Hippocampal formation (tissue), 2 donors: ENCODE measurements at places on chromosomes 4 and X.

DNA sequence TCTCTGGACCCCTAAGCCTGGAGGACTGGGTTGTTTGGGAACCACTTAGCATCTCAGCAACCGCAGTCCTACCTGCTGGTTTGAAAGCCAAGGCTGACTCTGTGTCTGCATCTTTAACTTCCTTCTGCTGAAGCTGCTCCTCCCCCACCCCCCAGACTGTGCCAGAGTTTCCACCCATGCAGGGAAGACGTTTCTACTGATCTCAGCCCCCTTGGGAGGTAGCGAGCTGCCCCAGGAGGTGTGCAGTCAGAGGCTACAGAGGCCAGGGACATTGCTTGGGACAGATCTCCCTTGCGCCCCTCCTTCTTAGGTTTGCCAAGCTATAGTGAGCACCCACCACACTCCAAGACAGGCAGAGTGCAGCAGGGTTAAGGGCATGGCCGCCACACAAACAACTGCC, 4.7 kb upstream of the FATE1 start:
- DNase-seq, result no peak

- DNase-seq, result no peak
These were observed 24.6 kb downstream of the NYX start for GRCh38 chrX:41471786-41472185.

GRCh38 chr4:183499389-183499788, 5.5 kb upstream of the ING2 start:
- no peak for DNase-seq

GRCh38 chrX:71215338-71215912, 7.6 kb upstream of the GJB1 start:
- DNase-seq, result no peak

DNA sequence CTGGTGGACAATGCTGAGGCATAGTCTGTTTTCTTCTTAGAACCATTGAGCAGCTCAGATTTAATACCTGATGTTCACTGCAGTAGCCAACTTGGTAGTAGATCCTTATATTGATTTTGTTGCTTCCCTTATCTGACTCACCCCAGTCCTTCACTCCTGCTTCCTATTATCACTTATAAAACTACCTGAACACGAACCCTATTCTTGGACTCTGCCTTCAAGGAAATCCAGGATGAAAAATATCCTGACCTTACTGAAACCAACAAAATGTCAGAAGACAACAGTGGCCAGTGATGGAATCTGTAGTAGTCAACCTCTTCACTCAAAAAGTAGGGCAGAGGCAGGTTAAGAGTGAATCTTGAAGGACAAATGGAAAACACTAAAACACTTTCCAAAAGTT, 98.1 kb downstream of the CPEB2 start:
- no peak for DNase-seq

DNA sequence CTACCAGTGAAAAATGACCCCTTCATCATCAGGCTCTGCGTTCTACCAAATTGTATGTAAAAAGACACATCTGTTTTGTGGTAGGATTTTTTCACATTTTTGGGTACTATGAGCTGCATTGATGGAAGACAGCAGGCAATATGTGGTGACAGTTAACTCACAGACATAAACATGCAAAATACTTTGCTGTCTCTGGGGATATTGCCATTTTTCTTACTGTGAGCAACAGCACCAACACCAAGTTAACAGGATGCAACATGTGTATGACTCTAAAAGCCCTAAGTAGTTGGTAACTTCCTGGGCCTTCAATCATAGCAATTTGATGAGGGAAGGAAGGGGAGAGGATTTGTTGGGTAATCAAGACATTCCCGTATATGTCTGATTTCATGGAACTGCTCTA, 56.4 kb upstream of the DRP2 start:
- no peak for DNase-seq

GRCh38 chr4:188399834-188400233, 260.6 kb downstream of the TRIML1 start:
- DNase-seq, result no peak

DNA sequence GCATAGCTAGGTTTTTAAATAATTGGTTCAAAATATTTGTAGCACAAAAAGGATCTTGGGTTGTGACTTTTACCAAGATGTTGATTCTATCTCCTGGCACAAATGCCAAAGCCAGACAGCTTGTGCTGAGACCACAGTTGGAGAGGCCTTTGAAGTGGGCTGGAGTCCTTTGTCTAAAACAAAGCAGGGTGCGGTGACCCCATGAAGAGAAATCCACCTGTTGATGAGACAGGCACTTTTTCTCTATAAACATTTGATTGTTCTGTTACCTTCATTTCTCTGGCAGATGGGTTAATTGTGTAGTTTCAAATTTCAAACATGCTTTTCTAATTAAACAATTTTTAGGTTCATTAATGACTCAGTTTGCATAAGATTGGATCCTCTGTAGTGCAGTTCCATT, 56.7 kb downstream of the STOX2 start:
- no peak for DNase-seq

GRCh38 chrX:129737916-129738315, 863 bp upstream of the XPNPEP2 start:
- DNase-seq, result no peak

- DNase-seq, result no peak
These were observed 202.3 kb downstream of the PARM1 start for GRCh38 chr4:75135068-75135825.

DNA sequence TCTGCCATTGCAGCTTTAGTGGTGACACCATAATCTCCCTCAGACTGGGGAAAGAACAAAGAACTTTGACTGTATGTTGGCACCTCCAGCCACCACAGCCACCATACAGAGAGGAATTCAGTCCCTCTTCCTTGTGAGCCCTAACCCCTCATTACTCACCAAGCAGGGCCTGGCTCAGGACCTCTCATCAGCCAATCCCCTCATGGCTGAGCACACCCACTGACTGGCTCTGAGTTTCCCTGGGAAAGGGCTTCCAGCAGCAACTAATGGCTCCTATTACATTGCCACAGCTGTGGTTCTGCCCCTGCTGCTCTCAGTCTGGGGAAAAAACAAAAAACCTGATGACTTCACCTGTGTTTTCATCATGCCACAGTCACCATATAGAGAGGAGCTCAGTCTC, 1482.6 kb downstream of the FAM133A start:
- DNase-seq, result no peak

GRCh38 chr4:151228189-151229119, 48.5 kb upstream of the PRSS48 start:
- no peak for DNase-seq

DNA sequence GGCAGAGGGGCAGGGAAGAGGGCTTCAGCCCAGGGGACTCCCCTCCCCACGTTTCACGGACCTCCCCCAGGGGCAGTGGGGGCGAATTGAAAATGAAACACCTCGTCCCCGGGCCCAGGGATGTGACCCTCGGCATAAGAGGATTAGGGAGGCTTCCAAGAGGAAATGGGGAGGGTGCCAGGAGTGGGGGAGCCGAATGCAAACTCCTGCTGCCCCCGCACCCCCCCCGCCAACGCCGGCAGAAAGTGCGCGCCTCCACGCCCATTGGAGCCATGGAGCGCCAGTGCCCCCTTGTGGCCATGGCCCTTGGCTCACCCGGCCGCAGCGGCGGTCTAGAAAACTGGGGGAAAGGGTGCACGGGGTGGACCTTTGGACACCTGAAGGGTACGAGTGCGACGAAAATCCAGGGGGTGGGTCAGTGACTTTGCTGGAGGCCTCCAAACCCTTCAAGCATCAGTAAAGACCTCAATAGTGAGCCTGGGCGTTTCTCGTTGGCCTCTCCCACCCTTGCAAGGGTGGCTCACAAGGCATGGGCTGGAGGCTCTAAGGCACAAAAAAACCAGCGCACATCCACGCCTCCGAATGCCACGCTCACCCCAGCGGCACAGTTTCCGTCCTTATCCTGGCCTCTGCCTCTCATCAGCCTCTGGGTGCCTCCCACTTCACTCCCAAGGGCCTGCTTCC, 120.8 kb upstream of the PJA1 start:
- no peak for DNase-seq

DNA sequence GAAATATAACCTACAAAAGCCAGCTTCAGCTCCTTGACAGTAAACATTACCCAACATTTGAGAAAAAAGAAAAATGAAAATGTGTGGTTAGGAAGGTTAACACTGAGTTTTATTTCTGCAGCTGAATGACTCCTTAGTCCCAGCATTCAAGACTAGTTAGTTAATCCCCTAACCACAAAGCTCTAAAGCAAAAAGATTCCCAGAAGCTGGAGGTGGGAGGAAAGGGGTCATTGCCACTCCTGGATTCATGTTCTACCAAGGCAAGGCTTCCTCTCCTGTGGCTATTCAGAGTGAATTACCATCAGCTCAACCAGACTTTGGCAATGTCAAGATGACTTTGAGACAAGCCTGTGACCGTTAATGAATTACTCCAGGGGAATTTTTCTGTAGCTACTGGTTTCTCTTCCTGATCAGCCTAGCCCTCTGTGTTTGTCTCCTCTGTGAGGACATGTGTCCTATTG, 63.6 kb downstream of the HADH start:
- no peak for DNase-seq

DNA sequence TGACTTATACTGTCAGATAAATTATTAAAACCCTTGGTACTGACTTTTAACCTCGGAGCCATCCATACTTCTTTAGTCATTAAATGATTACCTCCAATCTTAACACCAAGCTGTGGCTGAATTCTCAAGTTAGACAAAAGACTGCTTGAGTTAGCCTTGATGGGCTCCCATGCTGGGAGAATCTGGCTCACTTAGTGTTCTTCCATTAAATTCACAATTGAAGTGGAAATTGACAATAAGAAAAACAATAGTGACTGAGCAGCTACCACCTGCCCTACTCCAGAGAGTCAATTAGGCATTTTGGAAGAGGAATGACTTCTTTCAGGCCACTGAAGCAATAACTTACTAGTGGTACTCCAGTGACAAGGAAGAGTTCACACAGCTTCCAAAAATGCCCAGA, 503.0 kb upstream of the CPXCR1 start:
- DNase-seq, result no peak

GRCh38 chr4:77800483-77801259, 18.5 kb downstream of the CNOT6L start:
- DNase-seq, result no peak

- peak; percentile 87 for DNase-seq
These were observed 300.3 kb upstream of the IGFBP7 start for GRCh38 chr4:57410331-57411052.

GRCh38 chr4:102318105-102318504, 27.2 kb downstream of the SLC39A8 start:
- DNase-seq, result no peak

- DNase-seq, result no peak
These were observed 35.9 kb downstream of the FGFRL1 start for GRCh38 chr4:1047106-1047975.

- DNase-seq, result no peak
These were observed 447.3 kb downstream of the RAB28 start for GRCh38 chr4:13036841-13037240.

GRCh38 chrX:42603016-42603415, 174.9 kb downstream of the PPP1R2C start:
- no peak for DNase-seq

DNA sequence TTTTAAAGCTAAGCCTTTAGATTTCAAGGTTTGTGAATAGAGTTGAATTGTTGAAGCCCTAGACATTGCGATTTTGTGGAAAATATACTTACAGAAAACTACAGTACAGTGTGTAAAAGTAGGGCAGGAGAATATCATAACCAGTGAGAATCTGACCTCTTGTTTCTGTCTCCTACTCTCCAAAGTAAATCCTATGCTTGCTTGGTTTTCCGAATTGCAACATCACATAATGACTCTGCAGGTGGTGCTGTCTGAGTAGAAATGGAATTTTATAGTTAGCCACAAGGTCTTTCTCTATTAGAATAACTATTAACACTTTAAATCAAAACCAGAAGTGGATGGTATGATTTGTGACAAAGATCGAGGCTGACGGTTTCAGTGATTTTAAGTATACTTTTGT, 505.6 kb downstream of the RAPGEF2 start:
- peak; percentile 7 for DNase-seq

DNA sequence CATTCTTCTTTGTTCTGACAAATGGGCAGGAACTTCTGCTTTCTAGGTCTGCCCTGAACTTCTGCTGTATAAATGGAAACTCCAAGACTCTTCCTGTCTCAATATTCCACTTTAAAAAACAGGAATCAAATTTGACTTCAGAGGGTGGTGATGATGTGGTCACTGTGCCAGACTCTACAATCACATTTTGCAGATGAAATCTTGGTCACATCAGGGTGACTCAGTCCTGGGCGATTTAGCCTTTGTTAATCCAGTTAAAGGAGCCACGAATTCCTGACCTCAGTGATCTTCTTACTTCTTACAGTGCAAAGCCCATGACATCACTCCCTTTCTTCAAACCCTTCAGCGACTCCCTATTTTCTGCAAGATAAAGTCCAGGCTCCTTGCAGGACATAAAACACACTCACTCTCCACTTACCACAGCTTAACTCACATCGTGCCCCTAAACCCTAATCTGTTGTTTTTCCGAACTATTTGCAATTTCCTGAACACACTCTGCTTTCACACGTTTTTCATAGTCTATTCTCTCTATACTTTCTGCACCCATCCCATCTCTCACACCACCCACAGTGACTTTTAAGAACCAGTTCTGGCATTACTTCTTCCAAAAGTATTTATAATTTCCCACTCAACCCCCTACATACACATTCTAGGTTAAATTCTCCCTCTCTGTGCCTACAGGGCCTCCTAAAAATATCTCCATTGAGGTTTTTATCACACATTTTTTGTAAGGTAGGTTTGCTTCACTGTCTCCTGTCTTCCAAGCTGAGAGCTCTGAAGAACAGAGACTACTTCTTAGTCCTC, 11.1 kb downstream of the GASK1B start:
- DNase-seq, result no peak

DNA sequence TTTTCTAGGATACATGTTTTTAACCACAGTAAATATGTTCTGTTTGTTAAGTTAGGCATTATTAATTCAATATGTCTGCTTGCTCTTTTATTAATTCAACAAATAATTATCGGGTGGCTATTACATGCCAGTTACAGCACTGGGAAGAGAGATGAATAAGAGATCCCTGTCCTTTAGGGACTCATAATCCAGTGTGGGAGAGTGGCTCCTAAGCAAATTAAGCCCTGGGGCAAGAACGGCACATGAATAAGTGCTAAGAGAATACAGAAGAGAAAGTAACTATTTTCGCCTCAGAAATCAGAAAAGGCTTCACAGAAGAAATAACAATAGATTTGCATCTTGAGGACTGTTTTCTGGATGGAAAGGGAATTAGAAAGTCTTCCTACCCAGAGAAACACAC, 236.7 kb downstream of the NR3C2 start:
- DNase-seq, result no peak

DNA sequence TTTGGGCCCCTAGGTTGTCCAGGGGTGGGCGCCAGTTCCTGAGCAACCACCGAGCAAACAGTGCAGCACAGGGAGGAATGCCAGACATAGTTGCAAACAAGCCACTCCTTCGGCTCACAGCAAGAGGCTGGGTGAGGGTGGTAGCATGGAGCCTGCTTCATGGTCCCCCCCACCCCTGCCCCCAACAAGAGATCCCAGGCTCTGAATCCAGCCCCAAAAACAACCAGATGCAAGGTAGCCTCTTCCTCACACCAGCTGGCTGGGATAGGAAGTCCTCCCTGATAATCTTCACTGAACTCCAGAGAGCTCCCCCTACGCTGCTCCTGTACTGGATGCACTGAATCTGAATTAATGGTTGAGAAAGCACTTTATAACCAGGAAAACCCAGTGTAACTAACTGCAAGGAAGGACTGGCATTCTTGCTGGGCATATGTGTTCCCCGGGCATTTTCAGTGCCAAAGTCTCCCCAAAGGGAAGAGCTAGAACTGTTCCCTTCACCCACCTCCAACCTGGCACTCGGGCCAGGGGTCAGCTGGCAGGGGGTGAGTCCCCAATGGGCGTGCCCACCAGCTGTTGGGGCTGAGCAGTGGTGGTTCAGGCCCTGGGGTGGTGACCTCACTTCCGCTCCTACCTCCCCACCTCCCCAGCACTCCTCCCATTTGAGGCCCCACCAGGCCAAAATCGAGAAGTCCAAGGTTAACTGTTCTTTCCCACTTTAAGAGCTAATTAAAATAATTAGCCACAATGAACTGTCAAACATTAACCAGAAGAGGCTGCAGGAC, 1.5 kb downstream of the ELF4 start:
- no peak for DNase-seq
